ENCODE measurements at places on chromosomes 12 and 14. TPM values are rescaled to one million over a fixed set of nuclear protein-coding genes. Genes with fewer than 3 reads are reported as not detected.

- H3K27ac ChIP-seq, result no peak overlapping the region
- H3K4me1 ChIP-seq, result no peaks in the 10 kb centered on the region
- DNase-seq, result no peak
- H3K36me3 ChIP-seq, result no peaks in the 10 kb centered on the region
- no peaks in the 10 kb centered on the region for H3K27me3 ChIP-seq
Measured at GRCh38 chr14:80607430-80608190, 333.9 kb downstream of the CEP128 start.

GRCh38 chr14:22221508-22221907 lies 367.5 kb downstream of the DAD1 start:
- no peak for DNase-seq
- H3K36me3 ChIP-seq, result no peaks in the 10 kb centered on the region
- H3K27me3 ChIP-seq, result no peaks in the 10 kb centered on the region

The ST8SIA1 gene
- 4.7 TPM for total RNA-seq

The FAM161B gene
- total RNA-seq, result 8.2 TPM

Data from kidney (tissue), 22 donors.